Mucosa of descending colon (tissue), 3 donors: ENCODE measurements at places on chromosomes 7 and 10.

- DNase-seq: no peak
Measured at GRCh38 chr10:71473671-71474599, 77.2 kb downstream of the CDH23 start.

DNA sequence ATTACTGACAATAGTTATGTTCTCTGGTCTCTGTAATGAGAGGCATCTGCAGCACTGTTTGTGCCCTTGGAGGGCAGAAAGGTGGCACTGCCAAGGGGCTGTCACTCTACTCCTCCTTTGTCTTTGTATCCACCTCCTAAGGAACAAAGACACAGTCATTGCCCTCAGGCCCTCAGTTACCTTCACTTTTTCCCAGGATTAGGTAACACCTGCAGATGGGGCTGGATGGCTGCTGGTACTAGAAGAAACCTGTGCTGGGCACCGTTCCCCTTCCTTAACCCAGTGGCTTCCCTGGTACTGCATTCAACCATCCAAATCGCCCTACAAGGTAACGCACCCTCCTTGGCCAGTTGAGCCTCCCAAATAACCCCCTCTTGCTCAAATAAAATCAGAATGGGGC lies 246.9 kb upstream of the NEBL start:
- DNase-seq: no peak

- DNase-seq: no peak
Measured at GRCh38 chr10:100146875-100147650, 38.8 kb downstream of the ERLIN1 start.

GRCh38 chr7:128454808-128455542 lies 703 bp upstream of the HILPDA start:
- no peak for DNase-seq

GRCh38 chr7:2172311-2173188 lies 60.2 kb downstream of the MAD1L1 start:
- peak; percentile 74 for DNase-seq

DNA sequence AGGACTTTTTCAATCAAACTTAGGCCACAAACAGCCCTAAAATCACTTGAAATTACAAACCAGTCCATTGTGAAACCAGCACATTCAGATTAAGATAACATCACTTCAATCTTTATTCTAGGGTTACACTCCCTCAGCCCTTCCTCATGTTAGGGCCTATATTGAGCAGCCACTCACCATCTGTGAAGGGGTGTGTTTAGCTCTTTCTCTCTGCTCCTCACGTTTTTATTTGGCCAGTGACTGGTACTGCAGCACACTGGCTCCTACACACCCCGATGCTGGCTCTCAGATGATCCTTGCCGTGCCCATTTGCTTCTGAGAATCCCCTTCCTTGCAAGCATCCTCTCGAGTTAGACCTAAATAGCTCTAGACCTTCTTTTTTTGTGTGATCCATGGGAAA lies 604.5 kb downstream of the INHBA start:
- no peak for DNase-seq

DNA sequence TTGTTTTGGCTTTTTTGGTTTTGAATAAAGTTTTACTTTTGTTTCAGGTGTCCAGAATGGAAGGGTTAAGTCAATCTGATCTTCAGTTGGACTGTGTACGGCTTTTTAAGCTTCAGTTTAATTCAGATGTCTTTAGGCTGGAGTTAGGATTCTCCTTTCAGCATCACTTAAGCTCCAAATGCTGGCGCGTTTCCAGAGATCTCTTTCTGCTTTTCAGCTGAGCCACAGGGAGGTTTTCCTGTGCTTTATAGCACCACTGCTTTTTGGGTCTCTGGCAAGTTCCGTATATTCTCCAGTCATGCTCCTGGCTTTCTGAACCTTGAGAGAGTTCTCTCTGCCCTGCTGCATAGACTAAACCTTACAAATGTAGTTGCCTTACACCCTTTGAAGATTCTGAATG lies 60.0 kb downstream of the VTI1A start:
- no peak for DNase-seq

DNA sequence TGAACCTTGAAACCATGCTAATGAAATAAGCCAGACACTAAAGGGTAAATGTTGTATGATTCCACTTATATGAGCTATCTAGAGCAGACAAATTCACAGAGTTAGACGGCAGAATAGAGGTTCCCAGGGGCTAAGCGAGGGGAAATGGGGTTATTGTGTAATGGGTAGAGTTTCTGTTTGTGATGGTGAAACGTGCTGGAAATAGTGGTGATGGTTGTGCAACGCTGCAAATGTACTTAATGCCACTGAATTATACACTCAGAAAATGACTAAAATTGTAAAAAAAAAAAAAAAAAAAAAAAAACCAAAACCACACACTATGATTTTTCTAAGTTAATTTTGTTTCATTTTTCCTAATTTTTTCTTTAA lies 30.0 kb downstream of the SFXN4 start:
- DNase-seq: no peak

DNA sequence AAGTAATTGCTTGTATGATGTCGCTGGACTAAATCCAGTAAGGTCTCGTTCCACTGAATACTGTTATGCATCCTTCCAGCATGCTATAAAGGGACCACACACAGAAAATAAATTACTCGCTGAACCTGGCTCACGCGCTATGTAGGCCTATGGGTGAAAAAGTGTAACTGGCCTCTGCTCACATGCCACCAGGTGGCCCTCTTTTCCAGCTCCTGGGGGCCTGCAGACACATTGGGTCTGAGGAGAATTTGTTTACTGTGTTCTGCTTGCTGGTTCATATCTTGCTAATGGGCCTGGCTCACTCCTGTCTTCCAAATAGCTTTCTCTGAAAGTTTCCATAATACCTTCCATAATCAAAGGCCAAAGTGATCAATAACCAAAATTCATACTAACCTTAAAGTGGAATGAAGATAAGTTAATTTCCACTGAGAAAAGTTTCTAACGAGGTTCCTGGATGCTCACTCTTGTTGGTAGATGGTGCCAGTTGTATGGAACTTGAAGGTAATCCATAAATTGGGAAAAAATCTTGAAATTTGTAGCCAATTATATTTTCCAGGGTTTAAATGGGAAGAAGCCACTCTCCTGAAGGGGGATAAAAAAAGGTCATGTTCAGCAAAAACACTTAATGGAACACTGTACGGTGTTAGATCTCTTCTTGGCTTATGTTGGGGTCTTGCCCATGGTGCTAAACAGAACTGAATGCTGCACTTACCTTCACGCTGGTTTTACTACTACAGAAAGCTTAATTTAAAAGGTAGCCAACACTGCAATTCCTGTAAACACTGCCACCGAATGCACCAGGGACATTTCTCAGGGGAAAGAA lies 27.0 kb upstream of the ZPBP start:
- no peak for DNase-seq

DNA sequence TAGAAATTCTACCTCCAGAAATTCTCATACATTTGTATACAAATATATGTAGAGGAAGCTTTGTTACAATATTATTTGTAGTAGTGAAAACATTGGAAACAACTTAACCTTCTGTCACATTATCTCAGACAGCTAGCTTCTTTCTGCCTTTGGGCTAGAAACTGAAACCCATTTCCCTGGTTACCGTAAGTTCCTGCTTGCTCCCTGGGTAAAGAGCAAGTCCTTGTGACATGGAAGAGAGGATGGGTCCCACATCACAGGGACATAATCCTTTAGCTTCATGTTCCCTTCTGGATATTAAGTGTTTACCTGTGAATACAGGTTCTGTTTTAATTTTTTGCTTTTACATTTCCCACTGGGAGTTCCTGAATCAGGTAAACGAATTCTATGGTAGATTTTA lies 41.8 kb downstream of the KLHDC10 start:
- no peak for DNase-seq

- DNase-seq: no peak
Measured at GRCh38 chr10:45006276-45007030, 5.7 kb downstream of the ZNF22 start.

DNA sequence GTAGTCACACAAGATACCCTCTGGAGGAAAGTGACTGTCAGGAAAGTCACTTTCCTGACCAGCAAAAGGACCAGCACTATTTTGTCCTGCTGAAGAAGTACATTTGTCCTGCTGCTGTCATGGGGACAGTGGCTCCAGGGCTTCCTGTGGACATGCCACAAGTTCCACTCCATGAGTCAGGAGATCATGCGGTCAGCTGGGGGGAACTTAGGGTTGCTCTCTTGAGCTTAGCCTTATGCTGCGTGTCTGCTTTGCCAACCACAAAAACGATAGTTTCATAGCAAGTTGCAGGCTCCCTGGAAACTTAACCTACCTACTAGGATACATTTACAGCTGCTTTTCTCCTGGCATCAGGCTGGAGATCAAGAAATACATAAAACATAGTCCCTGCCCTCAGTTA lies 19.8 kb upstream of the ALOX5 start:
- DNase-seq: no peak

DNA sequence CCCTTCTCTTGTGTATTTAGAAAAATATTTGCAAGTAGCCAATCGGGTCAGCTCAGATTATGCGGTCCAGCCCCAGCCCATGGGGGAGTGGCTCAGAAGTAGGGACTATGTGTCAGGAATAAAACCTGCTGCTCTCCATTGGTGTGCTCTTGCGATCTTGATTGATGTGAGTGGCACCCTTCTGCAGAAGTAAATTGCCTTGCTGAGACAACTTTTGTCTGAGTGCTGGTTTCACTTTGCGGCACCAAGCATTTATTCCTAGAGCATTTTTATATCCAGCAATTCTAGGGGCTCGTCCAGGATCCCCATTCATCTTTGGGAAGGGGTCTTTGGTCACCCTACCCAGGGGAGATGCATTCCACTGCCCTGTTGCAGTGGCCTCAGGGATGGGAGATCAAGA lies 26.1 kb upstream of the FAM221A start:
- DNase-seq: no peak

DNA sequence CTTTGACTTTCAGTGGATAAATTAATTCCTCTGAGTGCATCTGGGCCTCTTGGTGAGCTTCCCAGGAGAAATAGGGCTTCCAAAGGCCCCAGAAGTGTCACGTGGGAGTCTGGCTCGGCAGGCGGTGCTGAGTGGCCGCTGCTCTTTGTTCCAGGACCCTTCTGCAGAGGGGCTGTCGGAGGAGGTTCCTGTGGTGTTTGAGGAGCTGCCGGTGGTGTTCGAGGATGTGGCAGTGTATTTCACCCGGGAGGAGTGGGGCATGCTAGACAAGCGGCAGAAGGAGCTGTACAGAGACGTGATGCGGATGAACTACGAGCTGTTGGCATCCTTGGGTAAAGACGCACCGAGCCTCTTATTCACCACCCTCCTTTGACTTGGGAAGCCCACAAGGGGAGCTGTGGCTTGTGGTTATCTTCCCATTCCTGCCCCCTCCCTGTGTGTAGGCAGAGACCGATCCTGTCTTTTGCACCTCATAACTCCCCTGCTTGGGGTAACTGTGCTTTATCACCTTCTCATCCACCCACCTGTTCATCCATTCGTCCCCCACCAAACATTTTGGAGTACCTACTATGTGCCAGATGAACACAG lies 11.9 kb downstream of the ZNF862 start:
- no peak for DNase-seq

- DNase-seq: peak; percentile 42
Measured at GRCh38 chr10:132100556-132101349, 35.0 kb downstream of the JAKMIP3 start.

- DNase-seq: no peak
Measured at GRCh38 chr10:69418052-69418752, 1.5 kb upstream of the TACR2 start.

- DNase-seq: no peak
Measured at GRCh38 chr7:3649250-3649649, 348.2 kb downstream of the SDK1 start.

DNA sequence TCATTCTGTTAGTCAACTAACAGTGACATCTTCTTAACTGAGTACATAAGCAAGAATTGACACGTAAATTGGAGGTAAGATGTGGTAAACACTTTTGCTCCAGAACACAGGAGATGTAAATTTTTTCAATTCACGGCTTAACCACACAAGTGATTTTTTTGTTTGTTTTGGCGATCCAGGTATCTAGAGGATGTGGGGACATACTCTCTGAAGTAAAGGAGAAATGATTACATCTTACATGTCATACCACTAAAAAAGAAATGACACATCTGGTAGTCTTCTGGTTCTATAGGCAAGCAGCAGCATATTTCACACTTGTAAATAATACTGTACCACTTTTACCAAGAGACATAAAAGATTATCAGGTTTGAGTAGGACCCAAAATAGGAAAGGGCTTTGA lies 200.3 kb upstream of the ZWINT start:
- no peak for DNase-seq

GRCh38 chr10:98509745-98510144 lies 63.0 kb upstream of the HPS1 start:
- DNase-seq: peak; percentile 55

DNA sequence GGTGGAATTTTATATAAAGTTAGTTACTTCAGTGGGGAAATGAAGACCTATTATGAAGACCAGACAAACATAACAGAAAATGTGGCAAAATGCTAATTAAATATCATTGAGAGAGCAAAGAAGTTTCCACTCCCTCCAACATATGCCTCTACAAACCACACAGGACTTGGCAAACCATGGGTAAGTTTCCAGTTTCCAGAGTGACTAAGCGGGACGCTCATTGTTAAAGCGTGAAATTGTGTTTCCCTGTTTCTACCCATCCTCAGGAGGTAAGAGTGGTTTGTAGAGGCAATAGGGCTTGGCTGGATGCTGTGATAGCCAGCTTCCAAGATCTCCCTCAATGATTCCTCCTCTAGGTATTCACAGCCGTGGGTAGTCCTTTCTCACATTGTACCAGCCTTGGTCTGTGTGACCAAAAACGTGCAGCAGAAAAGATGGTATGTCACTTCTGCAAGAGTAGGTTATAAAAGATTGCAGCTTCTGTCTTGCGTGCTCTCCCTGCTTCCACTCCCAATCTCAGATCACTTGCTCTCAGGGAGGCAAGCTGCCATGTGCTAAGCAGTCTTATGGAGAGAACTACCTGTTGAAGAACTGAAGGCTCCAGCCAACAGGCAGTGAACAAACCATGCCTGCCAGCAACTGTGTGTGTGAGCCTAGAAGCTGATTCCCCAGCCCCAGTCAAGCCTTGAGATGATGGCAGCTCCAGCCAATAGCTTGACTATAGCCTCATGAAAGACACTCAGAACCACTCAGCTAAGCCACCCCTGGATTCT lies 35.7 kb downstream of the CBX3 start:
- no peak for DNase-seq

DNA sequence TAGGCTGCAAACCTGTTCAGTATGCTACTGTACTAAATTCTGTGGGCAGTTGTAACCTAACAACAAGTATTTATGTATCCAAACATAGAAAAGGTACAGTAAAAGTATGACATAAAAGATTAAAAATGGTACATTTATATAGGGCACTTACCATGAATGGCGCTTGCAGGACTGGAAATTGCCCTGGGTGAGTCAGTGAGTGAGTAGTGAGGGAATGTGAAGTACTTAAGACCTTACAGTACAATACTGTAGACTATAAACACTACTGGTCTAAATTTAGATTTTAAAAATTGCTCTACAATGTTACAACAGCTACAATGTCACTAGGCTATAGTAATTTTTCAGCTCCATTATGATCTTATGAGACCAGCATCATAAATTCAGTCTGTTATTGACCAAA lies 146.0 kb upstream of the GNAI1 start:
- no peak for DNase-seq
